Activated naive CD4-positive, alpha-beta T cell treated with anti-CD3 and anti-CD28 coated beads for 36 hours (primary cell): ENCODE measurements at places on chromosomes 13 and 19.

GRCh38 chr13:64446372-64446771 is 2783.8 kb downstream of the PCDH9 start:
- no peak for DNase-seq

GRCh38 chr13:58843567-58843966 is 1212.0 kb downstream of the PCDH17 start:
- DNase-seq: no peak

GRCh38 chr13:90197722-90198121 is 1149.8 kb upstream of the MIR17HG start:
- no peak for DNase-seq

DNA sequence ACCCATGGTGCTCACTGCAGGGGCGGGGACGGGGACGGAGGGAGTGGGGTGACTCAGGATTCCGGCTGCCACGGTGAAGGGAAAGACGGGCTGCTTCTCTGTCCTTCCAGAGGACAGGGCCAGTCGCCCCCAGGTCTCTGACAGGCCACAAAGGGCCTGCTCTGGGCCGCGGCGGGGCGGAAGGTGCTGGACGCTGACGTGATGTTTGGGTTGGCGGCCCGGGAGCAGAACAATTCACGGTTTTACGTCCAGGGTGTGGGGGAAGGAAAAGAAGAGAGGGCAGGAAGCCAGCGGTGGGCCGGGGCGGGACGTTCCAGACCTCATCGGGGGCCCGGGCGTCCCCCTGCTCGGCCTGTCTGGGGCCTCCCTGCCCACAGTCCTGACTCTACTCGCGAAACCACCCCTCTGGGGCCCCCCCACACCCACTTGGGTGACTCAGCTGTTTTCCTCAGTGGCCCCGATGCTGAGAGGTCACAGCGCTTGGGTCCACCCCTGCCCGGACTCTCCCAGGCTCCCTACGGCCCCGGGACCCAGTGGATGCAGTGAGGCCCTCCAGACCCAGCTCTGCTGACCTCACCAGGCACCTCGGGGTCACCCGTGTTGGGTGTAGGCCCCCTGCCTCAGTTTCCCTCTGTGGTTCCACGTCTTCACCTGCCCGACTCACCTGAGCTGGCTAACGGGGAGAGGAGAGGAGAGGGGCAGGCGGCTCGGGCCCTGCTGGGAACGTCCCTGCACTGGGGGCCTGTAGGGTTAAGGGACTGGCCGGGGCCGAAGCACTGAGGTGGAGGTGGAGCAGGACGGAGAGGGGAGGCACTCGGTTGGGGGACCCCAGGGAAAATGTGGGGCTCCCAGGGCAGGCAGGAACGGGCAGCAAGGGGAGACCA is 29.2 kb downstream of the PIP5K1C start:
- peak; percentile 58 for DNase-seq
